SW480 (cell line): ENCODE measurements at places on chromosomes 6 and 20.

GRCh38 chr6:35089216-35089934, 51.8 kb downstream of the TCP11 start:
- no peak for DNase-seq

DNA sequence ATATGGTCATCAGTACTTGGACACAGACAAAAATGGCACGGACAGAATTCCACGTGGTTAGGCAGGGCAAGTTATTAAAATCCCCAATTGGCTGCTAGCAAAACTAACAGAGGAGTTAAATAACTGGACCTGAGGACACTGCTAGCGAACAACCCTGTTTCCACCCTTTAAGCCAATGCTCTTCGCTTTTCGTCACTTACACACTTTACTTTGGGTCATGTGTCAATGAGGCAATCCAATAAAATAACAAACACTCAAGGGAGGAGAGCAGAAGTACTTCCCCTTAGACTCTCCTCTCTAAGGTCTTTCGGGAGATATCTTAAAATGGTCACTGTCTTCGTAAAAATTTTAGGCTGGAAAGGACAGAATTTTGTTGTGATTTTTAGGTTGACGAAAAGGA, 68.6 kb downstream of the LCA5 start:
- no peak for DNase-seq

DNA sequence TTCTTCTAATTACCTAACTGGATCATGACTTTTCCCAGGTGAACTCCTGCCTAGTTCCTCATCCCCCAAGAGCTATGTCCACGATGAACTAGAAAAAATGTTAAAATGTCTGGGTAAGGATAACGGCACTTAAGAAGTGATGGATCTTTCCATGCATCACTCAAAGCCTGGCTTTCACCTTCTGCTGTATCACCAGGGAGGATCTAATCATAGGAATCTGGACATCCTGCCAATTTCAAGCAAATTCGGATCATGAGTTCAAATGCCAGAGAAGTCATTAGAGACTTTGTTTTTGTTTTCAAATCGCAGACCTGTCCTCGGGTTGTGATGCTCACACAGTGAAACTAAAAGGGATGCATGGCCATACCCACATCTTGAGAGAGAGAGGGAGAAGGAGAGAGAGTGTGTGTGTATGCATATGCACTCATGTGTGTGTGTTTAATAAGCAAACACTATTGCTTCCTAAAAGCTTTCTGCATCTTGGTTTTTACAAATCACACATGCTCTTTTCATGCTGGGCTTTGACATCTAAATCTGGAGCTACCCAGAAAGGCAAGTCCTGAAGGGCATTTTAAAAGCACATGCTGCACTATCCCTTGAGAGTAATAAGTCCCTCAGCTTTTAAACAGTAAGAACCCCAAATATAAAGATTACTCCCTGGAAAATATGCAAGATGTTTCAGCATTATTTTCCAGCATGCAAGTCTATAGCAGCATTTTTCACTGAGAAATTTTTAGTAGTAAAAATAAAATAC, 524.6 kb upstream of the NOX3 start:
- DNase-seq, result no peak

DNA sequence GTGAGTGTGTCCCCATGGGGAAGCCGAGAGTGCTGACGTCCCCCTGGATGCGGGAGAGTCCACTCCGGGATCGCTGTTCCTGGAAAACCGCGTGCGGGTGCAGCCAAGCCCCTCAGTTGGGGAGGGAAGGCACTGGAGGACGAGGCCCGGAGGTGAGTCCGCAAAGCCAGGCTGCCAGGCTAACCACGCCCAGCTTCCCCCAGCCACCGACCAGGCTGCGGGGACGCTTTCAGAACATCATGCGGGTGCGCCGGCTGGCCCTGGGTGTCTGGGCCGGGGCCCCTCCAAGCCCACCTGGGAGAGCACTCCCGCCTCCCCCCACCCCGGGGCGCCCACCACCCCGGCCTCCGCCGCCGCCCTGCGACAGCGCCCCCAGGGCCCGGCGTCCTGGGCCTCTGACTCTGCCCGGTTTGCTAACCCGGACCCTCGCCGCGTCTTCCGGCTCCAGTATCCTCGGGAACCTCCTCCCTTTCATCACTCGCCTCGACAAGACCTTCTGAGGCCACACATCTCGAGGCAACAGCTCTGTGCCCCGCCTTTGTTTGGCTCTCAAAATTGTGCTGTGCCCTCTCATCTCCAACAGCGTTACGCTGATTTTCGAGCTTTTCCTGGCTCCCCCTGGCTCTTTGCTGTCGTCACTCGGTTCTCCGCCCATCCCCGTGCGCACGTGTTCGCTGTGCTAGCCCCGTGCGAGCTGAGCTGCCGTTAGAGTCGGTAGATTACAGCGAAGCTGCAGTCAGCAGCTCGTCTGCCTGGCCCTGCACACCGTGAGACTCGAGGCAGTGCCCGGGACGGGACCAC, 47.1 kb upstream of the ENTPD6 start:
- DNase-seq, result no peak

DNA sequence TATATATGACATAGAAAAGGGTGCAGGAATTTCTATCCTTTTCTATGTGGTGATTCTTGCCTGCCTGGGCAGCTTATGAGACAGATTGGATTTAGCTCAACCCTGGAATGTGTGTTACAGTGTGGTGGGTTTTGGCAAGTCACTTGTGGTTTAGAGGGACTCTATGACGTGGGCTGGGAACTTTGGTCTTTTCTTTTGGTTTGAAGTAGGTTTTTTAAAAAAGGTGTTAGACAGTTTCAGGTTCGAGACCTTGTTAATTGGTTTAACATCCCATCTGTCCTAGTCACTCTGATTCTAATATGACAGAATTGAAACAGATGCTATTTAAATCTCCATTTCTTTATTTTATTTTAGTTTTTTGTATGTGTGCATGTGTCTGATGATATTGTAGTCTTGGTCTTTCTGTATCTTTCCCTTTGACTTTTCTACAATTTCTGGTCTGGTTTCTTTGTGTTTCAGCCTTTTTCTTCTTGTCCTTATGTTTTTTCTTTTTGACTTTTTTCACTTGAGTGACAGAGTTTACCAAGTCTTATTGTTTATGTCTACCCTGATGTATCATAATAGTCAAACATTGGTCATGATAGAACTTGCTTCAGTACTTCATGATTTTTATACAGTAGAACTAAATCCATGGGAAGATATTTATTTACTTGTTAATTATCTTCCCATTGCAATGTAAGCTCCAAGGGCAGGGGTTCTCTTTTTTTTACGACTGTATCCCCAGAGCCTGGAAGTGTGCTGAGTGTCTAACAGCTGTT, 174.3 kb downstream of the CDKAL1 start:
- no peak for DNase-seq

DNA sequence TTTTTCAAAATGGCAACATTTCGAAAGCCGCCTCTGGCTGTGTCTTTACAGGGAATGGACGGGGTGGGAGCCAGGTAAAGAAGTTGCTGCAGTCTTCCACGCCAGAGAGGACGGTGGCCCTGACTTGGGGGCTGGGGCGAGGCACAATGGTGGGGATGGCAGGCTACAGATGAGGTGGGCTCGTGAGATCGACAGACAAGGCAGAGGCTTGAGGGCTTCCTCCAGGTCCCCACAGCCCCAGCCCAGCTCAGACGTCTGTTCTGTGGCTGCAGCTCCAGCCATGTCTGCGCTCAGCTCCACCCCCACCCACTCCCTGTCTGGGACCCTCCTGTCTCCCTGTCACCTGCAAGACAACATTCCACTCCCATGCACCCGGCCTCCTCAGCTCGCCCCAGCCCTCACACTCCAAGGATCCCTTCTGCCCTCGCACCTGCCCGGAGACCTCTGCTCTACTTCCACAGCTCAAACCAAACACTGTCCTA, 7.4 kb upstream of the C20orf144 start:
- DNase-seq, result no peak

DNA sequence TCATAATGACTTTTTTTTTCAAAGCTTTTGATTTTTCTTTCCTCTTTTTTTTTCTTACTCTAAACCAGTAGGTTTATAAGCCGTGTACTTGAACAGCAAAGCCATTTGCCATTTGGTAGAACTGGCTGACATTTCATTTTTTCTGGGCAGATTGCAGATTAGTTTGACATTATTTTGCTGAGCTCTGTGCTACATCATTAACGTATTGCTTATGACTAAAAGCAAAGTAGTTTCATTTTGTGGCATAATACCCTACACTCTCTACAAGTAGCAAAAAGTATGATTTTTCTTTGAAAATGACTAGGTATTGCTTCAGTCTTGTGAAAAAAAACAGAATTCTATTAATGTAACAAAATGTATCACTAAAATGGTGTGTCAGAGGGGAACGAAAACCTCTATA, 141.3 kb downstream of the GRIK2 start:
- no peak for DNase-seq

GRCh38 chr6:112087916-112088315, 525 bp downstream of the FAM229B start:
- DNase-seq, result no peak

GRCh38 chr20:34997774-34998173, 42.1 kb downstream of the MYH7B start:
- DNase-seq, result no peak

GRCh38 chr6:37456126-37456525, 23.1 kb downstream of the CMTR1 start:
- no peak for DNase-seq

DNA sequence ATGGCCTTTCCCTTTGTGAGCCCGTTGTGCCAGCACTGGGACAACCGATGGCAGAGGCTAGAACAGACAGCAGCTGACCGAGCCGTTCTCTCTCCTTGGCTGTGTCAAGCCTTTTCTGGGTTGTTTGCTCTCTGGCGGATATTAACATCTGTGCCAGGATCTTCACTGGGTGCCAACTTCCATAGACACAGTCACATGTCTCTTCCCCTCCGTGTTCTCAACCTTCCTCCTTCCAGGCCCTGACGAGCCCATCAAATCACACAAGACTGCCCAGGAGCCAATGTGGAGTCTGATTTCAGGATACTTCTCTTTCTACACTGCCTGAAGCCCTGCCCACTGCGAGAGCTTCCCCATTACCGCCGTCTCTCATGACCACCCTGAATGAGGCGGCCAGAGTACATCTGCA, 111.0 kb upstream of the RALGAPA2 start:
- no peak for DNase-seq

- no peak for DNase-seq
Measured at GRCh38 chr6:70849348-70850069, 107.4 kb downstream of the B3GAT2 start.

GRCh38 chr6:75116946-75117345, 88.9 kb downstream of the COL12A1 start:
- no peak for DNase-seq

DNA sequence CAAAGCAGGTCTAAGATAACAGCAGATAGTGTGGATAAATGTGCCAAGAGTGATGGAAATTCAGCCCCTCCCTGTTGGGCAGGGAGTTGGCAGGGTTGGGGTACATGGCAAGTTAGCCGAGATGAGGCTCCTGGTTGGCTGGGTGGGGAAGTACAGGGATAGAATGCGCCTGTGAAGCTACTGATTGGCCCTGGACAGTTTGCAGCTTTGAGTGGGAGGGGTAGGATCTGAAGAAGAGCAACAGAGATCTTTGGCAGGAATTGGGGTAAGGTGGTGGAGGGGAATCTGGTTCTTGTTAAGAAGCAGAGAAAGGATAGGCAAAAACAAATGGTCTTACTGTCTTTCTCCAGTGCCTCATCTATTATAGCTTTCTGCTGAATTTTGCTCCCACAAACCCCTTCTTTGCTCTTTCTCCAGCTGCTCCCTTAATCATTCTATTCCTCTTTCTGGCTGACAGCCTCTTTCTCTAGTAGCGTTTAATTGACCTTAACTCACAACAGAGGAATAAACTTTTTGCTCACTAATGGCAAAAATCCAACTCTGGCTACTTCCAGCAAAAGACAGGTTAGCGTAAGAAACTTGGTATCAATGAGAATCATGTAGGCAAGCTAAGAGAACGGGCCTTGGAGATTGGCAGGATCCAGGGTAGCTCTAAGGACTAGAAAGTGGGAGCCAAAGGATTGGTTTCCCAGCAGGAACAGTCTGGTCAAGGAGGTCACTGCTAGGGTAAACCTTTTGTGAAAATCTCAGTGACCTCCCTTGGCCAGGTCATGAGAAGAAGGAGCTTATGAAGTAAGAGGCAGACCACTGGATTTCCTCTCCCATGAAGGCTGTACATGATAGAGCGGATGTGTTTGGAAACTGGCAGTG, 86.3 kb upstream of the CARMIL1 start:
- DNase-seq, result no peak

GRCh38 chr6:9360881-9361280, 925.5 kb upstream of the SLC35B3 start:
- DNase-seq, result no peak

- DNase-seq, result peak; percentile 20
Measured at GRCh38 chr6:137051790-137052472, 7.2 kb upstream of the IL20RA start.

DNA sequence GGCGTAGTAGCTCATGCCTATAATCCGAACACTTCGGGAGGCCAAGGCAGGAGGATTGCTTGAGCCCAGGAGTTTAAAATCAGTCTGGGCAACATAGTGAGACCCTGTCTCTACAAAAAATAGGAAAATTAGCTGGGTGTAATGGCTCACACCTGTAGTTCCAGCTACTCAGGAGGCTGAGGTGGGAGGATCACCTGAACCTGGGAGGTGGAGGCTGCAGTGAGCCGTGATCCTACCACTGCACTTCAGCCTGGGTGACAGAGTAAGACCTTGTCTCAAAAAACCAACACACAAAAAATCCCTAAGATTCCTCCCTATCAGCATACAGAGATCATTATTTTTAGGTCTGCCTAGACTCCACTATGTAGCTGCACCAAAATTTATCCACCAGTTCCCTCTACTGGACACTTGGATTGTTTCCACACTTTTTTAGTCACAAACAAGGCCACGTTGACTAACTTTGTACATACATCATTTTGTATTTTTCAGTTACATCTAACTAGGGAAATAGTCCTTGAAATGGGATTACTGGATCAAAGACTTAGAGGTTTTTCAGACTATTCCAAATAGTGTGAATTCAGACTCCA, 3.6 kb upstream of the PHF1 start:
- no peak for DNase-seq

DNA sequence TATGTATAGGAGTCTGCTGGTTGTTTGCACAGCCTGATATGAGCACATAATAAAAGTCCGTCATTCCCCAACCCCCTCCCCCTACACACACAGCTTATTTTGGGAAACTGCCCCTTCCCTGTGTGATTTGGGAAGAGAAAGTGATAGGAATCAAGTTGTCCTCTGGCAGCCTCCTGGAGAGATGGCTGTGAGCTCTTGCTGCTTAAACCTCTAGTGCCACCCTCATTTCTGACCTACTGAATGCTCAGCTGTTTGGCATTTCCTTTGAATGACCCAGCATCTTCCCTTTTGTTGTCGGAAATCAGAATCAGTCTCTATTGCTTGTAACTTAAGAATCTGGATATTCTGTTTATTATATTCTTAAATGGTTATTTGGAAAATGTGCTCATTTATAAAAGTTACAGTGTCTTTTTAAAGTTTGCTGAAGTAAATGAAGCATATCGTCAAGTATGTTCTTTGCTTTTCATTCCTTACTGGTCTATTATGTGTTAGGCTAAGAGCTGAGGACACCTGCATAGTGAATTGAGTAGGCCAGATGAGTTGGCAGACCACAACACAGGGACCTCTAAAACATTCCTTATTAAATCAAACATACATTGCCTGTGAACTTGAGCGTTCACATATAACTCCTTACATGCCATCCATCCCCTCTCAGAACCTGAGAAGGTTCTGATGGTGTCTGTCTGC, 5.5 kb downstream of the RWDD2A start:
- no peak for DNase-seq
